ENCODE measurements at places on chromosomes 4 and X.

GRCh38 chrX:134849390-134849789 is 141.4 kb upstream of the SMIM10 start:
- DNase-seq = no peak

DNA sequence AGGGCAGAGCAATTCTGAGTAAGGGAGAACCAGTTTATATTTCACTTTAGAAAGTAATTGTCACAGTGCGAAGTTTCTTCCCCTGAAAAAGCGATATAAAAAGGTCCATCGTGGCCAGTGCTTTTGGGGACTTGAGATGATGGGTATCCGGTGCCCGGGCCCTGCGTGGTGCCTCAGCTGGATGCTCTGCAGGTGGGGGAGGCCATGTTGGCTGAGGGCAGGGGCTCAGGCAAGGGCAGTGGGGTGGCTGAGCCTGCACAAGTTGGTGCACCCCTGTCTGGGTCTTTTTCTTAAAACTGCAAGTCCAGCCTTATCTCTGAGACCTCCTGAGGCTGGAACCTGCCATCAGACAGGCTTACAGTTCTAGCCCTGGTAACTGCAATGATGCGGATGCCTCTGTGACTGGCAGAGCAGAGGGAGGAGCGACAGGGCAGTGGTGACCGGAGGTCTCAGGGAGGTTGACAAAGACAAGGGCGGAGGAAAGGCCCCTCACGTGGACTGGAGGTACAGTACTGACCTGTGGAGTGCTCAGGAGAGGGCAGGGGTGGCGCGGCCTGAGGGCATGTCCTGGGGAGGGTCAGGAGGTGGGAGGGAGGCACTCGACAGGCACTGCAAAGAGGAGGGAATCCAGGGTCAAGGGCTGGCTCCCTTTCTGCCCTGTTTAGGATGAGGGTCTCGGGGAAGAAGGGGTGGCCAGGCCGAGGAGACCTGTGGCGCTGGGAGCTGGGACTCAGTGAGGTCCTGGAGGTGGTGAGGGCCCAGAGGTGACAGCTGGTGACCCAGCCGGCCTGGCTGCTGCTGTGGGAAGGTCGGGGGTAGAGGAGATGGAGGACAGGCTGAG is 1.8 kb downstream of the RGS12 start:
- DNase-seq = no peak

- DNase-seq = no peak
Measured at GRCh38 chr4:122625156-122625555, 4.3 kb upstream of the IL21 start.

- no peak for DNase-seq
Measured at GRCh38 chr4:38818441-38818976, 13.9 kb upstream of the TLR1 start.

DNA sequence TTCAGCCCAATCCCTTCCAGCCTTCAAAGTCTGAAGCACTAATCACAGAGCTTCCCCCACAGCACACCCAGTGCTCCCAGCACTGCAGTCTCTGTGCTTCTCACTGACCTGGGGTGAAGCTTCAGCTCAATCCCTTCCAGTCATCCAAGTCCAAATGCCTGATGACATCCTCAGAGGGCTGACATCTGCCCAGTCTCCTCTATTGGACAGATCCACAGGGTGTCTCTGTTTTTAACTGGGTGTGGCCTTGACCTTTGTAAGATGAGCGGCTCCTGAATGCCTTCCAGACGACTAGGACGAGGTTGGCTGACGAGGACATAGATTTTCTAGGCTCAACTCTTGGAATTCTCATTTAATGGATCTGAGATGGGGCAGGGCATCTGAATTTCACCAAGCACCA is 7.6 kb upstream of the SLC2A9 start:
- no peak for DNase-seq
